A172 (cell line): ENCODE measurements at places on chromosomes 1 and 21. TPM values are rescaled to one million over a fixed set of nuclear protein-coding genes. Genes with fewer than 3 reads are reported as not detected.

GRCh38 chr1:37755951-37756560, 8.9 kb downstream of the EPHA10 start:
- DNase-seq = no peak

DNA sequence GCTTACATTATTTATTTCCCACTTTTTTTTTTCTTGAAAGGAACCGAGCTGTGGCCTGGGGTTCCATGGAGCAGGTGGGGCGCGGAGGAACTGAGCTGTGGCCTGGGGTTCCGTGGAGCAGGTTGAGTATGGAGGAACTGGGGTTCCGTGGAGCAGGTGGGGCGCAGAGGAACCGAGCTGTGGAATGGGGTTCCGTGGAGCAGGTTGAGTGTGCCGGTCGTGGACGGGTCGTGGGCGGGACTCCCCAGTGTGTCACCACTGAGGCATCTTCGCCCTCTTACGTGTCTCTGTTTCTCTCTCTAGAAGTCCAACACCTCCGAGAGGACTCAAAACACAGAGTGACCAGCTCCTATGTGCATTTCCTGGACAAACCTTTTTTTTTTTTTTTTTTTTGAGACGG, 1.2 kb upstream of the SCNN1D start:
- DNase-seq = no peak

DNA sequence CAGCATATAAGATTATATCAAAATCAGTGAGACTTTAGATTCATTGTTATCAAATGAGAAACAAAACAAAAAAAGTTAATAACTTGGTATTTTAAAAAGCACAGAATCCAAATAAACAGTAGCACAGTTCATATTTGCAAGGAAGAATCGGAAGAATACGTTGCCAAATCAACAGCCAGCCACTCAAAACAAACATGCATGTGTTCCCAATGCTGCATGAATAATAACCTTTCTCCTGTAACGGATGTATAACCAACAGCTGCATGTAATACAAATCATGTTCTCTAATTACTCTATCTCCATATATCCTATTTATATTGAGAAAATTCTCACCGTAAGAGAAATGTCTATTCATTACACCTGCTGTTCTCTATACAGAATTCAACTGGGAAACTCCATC, 98.9 kb upstream of the FOXD3 start:
- DNase-seq = no peak

DNA sequence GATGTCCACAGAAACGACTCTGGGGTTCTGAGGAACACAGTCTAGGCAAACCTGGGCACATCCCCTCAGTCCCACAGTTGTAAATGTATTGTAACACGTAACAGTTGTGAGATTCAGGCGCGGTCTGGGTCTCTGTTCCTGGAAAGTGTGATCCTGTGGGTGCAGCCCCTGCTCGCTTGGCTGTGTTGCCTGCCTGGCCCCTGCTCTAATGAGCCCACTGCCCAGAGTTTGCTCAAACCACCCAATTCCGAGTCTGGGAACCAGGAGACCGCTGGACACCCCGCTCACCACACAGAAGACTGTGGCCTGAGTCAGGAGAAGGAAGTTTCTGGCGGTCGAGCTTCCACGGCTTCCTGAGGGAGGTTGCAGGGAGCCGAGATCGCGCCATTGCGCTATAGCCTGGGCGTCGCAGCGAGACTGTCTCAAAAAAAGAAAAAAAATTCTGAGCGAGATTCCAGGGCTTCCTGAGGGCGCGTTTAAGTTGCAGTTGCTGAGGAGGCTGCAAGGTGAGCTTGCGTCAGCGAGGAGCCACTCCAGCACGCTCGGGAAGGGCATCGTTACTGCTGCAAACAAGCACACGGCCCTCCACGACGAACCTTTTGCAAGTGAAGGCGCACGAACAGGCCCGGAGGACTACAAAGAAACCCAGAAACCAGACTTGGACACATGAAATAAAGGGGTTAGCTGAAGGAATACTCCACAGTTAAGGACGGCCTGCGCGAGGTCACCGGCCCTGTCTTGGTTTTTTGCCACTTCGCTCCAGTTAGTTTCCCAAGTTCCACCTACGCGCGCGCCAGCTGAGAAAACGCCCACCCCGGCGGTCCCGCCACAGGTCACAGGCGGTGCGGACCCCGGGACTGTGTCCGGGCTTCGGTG, 1.1 kb downstream of the C21orf58 start:
- no peak for DNase-seq

LRRC53 gene
- total RNA-seq = not detected in 2 replicates

GRCh38 chr1:36432616-36433015, 17.6 kb downstream of the OSCP1 start:
- no peak for DNase-seq

- DNase-seq = no peak
Observed at GRCh38 chr1:114235960-114236359, 82.3 kb upstream of the SYT6 start.

GRCh38 chr1:162300057-162300917, 76.4 kb downstream of the SPATA46 start:
- no peak for DNase-seq

- no peak for DNase-seq
Observed at GRCh38 chr21:43781846-43782245, 5.7 kb upstream of the CSTB start.

TMEM82 gene
- total RNA-seq = not detected in 2 replicates

DNA sequence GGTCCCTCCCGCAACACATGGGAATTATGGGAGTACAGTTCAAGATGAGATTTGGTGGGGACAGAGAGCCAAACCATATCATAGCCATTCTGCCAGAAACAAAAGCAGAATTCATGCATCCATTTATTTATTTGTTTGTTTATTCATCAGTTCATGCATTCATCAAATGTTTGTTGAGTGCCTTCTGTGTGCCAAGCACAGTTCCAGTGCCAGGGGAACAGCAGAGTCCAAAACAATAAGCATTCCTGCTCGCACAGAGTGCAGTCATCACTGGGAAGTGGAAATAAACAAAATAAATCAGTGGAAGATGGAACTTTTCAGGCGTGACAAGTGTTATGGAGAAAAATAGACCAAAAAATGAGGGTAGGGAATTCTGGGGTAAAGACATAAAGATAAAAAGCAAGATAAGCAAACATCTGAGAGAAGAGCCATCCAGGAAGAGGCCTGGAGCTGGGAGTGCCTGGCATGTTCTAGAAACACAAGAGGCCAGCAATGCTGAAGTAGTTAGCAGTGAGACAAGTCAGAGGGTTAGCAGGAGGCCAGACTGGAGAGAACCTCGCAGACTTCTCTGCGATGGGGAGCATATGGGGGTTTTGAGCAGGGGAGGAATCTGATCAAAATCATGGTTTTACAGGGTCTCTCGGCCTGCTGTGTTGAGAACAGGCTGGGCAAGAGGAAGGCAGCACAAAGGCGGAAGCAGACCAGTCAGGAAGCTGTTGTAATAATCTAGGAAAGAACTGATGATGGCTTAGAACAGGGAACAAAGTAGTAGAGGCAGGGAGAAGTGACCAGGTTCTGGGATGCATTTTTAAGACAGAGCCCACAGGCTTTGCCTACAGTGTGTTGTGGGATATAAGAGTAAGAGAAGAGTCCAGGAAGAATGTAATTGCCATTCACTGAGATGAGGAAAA, 113.2 kb downstream of the GLUL start:
- no peak for DNase-seq

HSPA6 gene
- total RNA-seq = 1.2 and 1.7 TPM in 2 replicates

KRTAP11-1 gene
- not detected in 2 replicates for total RNA-seq

DNA sequence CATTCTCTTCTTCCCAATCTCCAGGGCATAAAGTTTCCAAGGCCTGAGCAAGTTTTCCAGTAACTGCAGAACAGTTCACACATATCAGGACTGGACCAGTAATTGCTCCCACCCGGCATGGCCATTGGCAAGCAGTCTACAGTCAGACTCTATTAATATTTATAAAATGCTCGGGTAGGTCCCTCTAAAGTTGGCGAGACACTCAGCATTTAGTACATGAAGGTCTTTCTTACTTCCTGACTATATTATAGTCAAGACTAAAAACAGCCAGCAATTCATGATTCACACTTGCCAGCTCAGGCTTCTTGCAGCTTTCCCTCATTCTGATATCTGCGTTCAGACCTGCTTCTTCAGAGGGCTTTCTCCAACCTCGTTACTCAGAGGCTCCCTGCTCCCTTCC, 25.4 kb downstream of the GADD45A start:
- peak; percentile 49 for DNase-seq

DNAH14 gene
- not detected in 2 replicates for total RNA-seq

GRCh38 chr1:211641044-211641800, 34.2 kb downstream of the NEK2 start:
- DNase-seq = no peak

AIDA gene
- 50.1 and 62.1 TPM in 2 replicates for total RNA-seq

FAM163A gene
- 0.10 and 0.24 TPM in 2 replicates for total RNA-seq

SLAMF1 gene
- 0.07 and 1.1 TPM in 2 replicates for total RNA-seq

PDC gene
- not detected in 2 replicates for total RNA-seq

CHIT1 gene
- 0.14 TPM in 1 of 2 replicates, not detected in the other for total RNA-seq

SORT1 gene
- total RNA-seq = 15.9 and 22.7 TPM in 2 replicates

DNA sequence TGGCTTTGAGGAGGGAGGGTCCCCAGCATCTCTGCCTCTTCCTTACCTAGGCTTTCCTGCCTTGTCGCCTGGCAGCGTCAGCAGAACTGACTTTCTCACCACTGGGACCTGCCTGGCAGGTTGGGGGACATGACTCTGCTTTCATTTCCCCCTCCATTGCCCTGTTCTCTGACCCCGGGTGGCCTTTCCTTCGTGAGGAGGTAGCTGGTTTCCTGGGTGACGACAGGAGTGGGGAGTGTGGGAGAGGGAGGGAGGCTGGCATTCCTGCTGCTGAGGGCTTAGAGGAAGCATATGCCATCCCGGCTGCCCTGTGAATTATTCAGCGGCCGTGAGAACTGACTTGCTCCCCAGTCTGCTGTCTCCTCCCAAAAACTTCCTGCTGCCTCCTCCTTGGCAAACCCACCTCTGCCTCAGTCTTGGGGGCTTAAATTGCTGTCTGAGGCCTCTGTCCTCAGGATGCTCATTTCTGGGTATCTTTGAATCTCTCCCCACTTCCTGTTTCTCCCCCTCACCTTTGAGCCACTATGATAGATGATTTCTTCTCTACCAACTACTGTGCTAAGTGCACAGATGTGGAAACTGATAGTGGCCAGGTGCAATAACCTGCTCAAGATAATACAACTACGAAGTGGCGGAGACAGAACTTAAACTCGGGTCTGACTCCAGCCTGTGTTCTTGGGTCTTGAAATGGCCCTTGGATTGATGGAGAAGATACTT, 182.0 kb upstream of the CSF3R start:
- no peak for DNase-seq

HEYL gene
- not detected in 2 replicates for total RNA-seq

GRCh38 chr1:45177452-45177851, 29.0 kb downstream of the ZSWIM5 start:
- no peak for DNase-seq
